ENCODE measurements at places on chromosomes 5 and 9.

DNA sequence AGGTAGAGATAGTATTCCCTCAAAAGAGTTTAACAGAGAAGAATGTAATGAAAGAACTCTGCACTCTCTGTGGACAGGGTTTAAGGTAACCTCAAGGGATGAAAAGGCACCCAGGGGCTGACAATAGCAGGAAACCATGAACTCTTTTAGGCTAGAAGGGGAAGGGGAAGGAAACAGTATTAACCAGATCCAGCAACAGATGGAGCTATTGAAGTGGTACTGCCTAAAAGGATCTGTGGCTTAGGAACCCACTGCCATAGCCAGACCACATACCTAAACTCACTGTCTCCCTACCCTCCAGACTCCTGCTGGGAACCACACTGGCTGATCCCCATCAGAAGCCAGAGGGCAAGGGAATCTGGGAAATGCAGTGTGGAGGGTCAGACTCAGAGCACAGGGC, 35.5 kb downstream of the PLGRKT start:
- no peak for DNase-seq

DNA sequence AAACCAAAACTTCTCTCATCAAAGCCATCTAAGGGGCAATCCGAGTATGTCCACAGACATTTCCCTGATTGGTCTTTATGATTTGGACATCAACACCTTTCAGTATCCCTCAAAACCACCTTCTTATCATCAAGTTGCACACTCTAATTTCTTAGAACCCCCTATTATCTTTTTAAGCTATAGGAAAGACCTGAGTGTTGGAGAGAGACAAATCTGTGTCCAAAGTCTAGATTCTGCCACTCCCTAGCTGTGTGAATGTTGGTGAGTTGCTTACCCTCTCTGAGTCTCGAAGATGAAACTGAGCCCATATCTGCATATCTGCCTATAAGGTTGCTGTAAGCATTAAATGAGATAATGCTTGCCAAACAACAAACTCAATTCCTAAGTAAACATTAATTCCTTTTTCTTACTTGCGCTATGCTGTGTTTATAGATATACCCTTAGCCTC, 159.1 kb downstream of the DOCK8 start:
- no peak for DNase-seq

- no peak for DNase-seq
These were observed 41.6 kb upstream of the LCP2 start for GRCh38 chr5:170338933-170339779.

DNA sequence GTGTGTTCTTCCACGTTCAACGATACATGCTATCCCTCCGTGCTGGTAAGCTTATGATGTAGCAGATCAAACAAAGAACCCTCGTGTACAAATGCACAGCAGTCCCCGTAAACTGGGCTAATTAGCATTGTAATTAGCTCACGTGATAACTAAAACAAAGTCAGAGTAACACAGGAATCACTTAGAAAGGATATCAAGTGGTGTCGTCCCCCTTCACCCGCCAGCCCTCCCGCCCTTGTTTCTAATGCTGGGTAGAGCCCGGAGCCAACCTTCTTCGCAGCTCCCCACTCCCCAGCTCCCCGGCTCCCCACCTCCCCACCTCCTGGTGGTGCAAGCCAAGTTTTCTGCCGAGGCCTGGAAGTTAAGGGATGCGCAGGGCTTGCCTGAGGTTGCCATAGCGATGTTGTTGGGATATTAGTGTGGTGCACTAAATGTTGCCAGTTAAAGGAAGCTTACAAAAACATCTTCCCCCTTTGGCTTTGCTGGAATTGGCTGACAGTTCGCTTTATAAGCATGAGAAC, 357.9 kb upstream of the CCNH start:
- peak; percentile 48 for DNase-seq

GRCh38 chr9:22022396-22022795, 13.3 kb upstream of the CDKN2B start:
- no peak for DNase-seq

DNA sequence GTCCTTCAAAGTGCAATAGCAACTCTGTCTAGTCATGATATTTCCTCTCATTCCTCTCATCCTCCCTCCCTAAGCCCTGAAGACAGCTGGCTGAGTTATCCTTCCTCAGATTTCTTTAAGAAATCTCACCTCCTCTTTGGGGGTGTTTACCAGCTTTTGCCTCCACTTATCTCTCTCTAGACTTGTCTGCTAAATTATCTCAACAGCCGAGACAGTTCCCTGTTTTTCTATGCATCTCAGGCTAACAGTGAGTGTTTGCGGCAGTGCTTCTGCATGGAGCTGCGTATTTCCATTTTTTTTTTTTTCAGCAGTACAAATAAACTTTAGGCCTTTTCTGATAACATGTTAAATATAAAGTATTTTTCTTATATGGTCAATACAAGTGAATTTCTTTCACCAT, 20.9 kb downstream of the KCTD16 start:
- DNase-seq: no peak

DNA sequence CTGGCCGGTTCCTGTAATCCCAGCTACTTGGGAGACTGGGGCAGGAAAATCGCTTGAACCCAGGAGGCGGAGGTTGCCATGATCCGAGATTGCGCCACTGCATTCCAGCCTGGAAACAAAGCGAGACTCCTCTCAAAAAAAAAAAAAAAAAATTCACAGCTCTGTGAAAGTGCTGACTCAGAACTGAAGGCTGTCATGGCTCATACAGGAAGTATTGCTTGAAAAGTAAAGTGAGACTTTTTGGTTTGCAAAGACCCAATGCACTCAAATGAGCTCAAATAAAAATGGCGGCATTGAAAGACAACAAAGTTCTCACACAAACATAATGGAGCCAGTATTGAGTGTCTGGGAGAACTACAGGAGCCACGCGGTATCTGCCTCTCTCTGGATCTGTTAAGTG, 202.1 kb downstream of the FBXL7 start:
- no peak for DNase-seq

DNA sequence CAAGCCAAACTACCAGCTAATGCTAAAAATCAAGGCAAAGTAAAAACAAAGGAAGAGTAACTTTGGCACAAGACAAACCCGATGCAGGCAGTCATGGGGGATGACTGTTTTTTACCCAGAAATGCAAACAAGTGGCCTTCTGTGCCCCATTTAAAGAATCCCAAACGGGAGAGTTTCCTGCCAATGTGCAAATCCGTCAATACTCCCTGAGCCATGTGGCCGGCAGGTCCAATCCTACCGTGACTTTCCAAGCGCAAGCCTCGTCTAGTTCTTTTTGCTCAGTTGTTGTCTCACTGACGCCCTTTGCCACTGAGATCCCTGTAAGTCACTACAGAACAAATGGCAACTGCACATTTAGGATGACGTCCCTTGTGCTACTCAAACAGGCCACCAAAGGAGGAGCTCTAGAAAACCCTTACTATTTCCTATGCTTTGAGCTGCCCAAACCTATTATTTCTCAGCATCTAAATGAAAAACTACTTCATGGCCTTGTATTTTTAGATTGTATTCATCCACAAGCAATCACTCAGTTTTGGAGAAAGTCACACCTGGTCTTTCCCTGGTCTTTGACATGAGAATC, 43.4 kb downstream of the OTULIN start:
- DNase-seq: no peak

- no peak for DNase-seq
These were observed 109.5 kb upstream of the NR4A3 start for GRCh38 chr9:99712214-99712613.

DNA sequence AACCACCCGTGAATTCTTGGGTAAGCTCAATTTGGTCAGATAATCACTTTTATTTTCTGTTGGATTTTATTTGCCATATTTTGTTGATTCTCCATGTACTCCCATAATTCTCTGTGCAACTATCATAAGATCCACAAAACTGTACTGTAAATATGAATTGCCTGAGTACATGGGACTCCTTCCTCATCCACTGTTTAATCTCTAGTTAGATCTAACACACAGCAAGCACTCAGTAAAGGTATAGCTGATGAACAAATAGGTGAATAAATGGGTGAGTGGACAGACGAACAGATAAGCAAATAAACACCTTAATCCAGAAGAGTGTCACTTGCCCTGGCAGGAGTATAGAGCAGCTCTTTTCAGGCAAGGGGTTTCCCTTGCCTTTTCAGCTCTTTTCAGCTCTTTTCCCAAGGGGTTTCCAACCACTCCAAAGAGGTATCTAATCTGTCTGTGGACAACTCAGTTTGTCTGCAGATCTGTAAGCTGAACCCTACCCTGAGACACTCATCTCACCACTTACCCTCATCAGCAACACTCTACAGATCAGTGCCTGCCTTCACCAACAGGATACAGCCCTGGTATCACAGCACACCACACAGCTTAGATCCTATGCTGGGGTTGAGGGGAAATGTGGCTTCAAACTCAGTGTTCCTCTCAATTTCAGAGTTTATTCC, 51.2 kb downstream of the SIL1 start:
- DNase-seq: no peak

DNA sequence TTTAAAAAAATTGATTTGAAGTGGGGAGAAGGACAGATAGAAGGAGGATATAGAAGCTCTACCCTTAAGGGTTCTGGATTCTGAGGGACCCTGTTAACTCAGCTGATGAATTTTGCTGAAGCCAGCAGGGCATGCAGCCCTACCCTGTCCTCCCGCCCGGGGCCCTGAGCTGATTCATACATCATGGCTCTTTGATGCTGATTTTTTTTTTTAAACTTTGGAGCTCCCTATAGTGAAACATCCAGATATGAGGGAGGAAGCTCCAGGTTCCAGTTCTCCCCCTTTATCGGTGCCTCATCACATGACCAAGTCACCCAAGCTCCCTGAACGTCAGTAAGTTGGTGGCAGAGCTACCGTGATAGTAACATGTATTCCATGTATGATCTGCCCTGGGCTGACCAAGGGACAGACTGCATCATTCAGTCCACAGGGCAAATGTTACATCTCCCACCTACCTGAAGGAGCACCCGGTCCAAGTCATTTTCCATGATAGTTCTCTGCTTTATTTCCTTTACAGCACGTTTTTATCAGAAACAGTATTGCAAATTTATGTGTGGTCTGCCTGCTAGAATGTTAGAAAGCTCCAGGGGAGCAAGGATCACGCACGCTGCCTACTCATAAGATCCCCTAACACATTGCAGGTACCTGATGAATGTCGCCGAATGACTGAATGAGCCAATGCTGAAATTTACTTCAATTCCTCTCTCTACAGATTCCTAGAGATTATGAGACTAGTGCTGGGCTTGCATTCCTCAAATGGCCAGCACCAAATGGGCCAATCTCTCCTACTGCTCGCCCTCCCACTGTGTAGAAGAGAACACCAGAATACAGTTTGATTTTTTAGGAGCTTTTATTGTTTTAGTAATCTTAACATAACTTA, 25.9 kb downstream of the SPARC start:
- no peak for DNase-seq

GRCh38 chr9:88813638-88814209, 177.5 kb upstream of the S1PR3 start:
- DNase-seq: no peak

All from ecto neural progenitor cell (in vitro differentiated cells).